ENCODE measurements at places on chromosomes 12 and 14.
A peak's percentile ranks its signal among the peaks of the same experiment; 100 is the strongest.

GRCh38 chr12:62709311-62709710 lies 225.6 kb downstream of the PPM1H start:
- DNase-seq: peak; percentile 65

DNA sequence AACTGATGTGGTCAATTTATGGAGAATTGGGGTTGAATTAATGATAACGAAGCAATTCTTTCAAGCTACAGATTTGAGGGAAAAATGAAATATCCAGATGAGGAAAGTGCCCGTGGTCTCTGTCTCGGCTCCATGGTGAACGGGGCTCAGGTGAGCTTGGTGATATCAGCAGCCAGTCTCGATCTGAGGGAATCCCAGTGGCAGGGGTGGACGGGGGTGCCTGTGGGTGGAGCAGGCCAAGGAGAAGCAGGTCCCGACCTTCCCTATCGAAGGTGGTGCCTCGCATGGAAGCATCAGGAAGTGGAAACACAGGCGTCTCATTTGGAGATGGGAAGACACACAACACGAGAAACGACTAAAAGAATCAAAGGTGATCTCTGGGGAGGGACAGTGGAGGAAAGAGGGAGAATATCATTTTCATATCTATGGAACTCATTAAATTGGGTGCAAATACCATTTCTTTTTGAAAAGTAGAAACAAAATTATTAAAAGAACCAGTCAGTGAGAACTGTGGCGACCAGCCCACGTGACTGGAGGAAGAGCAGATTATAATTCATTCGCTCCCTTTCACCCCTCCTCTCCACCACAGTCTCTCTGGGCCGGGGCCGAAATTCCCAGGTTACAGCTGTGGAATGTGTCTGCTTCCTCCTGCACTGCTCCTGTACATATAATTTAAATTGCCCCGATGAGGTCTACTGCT lies 354.3 kb upstream of the SFSWAP start:
- no peak for DNase-seq

- no peak for DNase-seq
Observed at GRCh38 chr12:111352296-111352993, 16.4 kb downstream of the PHETA1 start.

- DNase-seq: peak; percentile 11
Observed at GRCh38 chr12:117718559-117718958, 250.2 kb downstream of the KSR2 start.

GRCh38 chr14:55707365-55707804 lies 127.4 kb downstream of the KTN1 start:
- DNase-seq: peak; percentile 69

GRCh38 chr12:113612076-113612728 lies 140.5 kb upstream of the LHX5 start:
- DNase-seq: no peak

DNA sequence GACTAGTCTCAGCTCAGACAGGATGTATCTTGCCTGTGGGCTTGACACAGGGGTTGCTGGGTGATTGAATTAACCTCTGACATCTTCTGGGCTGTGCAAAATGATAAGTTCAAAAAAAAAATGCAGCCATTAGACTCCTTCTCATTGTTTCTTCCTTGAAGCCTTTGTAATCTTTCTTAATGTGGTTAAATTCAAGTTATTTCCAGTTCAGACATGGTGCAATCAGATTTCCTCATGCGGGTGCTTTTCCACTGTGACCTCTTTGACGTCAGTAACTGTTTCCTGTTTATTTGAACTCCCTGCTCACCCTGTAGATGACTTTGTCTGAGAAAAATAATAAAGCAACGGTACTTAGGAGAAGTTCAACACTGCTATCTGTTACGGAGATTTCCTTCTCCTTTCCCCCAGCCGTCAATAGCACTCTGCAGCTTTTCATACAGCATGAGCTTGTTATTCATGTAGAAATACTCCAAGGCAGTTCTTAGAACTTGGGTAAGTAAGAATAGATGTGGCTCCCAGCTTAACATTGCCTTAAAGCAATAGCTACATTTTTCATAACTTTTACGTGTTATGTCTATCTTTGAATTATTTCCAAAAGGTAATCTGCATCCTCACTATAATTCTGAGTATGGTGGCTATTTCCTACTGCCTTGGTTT lies 155.5 kb downstream of the PRKCH start:
- DNase-seq: no peak

DNA sequence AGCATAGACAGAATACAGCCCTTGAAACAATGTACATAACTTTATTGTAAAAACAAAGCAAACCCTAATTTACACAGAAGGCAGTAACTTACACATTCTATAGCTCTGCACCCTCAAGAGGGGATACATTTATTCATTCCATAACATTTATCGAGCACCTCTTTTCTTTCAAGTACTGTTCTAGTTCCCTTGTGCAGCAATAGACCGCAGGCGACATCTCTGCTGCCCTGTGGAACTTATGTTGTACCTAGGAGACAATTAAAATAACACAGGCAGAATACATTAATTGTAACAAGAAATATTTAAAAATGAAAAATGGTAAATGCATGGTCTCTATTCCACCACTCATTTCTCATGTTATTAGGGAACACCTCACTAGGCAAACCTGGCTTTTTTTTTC lies 1.4 kb upstream of the ARHGDIB start:
- DNase-seq: no peak

DNA sequence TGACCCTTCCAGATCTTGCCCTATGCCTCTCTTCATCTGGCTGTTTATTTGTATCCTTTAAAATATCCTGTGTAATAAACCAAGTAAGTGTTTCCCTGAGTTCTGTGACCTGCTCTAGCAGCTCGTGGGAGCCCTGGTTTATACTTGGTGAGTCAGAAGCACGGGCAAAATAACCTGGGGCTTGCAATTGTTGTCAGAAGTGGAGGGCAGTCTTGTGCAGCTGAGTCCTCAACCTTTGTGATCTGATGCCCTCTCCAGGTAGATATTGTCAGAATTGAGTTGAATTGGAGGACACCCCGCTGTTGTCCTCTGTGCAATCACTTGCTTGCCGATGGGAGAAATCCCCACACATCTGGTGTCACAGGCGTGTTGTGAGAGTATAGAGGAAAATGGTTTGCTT lies 62.5 kb upstream of the PRICKLE1 start:
- peak; percentile 22 for DNase-seq

- no peak for DNase-seq
Observed at GRCh38 chr12:52577316-52577715, 3.7 kb upstream of the KRT74 start.

DNA sequence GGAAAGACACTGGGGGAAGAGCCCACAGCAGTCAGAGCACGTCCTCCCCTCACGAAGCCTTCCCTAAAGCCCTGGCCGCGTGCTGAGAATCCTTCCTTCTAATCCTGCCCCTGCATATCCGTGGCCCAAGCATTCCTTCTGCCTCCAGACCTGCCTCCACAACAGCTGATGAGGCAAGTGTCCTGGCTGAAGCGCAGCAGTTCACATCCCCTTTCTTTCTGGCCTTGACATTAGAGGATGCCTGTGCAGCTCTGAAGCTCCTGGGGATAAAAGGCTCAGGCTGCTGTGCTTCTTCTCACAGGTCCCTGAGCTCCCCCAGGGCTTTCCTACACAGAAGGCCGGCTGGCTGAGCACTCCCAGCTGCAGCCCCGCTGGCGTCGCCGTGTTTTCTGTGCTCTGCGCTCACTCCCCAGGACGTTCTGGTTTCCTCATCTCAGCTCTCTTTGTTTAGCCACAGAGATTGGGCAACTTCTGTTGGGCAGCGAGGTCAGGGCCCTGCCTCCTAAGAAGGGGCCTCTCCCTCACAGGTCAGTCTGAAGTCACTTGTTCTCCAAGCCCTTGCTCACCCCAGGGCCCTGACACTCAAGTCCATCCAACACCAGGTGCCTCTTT lies 45.8 kb downstream of the NINJ2 start:
- DNase-seq: no peak

GRCh38 chr12:131098178-131098981 lies 144.7 kb downstream of the ADGRD1 start:
- no peak for DNase-seq

DNA sequence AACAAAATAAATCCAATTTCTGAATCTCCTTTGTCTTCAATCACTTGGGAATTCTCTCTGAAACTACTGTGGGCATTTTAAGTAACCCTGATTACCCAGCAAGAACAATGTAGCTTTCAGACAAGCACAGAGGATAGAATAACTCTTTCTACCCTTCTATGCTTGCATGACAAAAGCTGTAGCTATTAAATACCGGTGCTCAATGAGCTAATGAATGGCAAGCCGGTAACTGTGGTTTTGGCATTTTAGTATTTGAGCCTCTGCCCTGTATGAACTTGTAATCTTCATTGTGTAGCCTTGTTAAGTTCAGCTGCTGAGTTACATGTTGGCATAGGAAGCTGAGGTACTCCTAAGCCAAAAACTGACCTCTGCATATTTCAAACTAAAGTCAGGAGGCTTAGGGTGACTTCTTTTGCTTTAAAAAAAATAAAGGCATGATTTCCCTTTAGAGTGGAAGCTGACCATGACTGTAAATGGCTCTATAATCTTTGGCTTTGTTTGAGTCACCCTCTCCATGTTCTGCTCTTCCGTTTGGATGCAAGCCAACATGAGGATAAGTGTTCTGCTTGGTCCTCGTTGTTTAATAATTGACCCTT lies 171.0 kb upstream of the HIF1A start:
- peak; percentile 79 for DNase-seq

DNA sequence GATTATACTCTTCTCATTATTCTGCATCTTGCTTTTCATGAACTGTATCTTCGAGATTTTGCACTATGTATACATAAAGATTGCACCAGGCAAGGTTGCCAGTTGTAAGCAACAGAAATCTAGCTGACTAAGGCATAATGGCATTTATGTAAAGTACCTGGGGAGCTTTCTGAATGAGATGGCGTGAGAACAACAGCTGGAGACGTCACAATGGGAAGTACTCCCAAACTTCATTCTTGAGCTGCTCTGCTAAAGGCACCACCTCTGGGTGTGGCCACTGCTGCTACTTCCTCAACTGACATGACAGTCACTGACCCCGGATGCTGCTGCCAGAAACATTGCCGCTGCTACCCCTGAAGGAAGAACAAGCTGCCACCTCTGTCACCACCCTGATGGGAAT lies 220.7 kb downstream of the NOVA1 start:
- DNase-seq: no peak

DNA sequence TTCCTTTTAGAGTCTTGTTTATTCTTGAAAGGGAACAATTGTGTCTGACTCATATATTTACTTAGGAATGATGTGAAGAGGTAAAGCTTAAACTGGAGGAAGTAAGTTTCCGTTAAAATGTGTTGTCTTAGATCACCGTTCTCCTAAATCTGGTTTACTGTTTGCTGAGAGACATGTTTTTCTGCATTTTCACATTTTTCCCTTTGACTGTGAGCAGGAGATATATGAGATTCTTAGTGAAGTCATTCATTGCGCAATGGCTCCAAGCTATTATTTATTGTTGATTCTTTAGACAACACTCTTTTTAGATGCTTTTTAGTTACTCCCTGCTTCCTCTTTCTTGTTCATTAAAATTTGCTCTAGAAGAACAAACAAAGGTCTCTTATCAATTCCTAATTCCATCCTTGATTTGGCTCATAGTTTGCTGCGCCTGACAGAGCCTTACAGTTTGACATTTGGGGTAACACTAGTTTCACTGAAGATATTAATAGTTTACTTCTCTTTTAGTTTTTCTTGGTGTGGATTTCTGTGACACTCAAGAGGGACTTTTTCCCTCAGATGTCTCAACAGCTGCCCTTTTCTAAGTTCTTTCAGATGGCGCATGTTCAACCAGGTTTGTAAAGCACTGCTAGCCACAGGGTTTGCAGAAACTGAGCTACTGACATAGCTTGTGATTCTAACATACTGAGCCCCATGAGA lies 11.4 kb downstream of the CLECL1 start:
- DNase-seq: peak; percentile 5

- peak; percentile 58 for DNase-seq
Observed at GRCh38 chr12:104870797-104871196, 87.3 kb downstream of the SLC41A2 start.

GRCh38 chr12:6211421-6211869 lies 11.2 kb downstream of the CD9 start:
- DNase-seq: no peak

GRCh38 chr12:62525271-62525670 lies 58.6 kb downstream of the MON2 start:
- no peak for DNase-seq

- no peak for DNase-seq
Observed at GRCh38 chr14:32996343-32996742, 57.7 kb downstream of the NPAS3 start.

Measured in NCI-H69 (cell line).